Stimulated activated CD8-positive, alpha-beta memory T cell treated with anti-CD3 and anti-CD28 coated beads, Interleukin-2, amount 100 ng/mL, for 48 hours (primary cell): ENCODE measurements at places on chromosomes 13 and 19.

- DNase-seq, result no peak
These were observed 12.2 kb upstream of the ZNF888 start for GRCh38 chr19:52935434-52935833.

DNA sequence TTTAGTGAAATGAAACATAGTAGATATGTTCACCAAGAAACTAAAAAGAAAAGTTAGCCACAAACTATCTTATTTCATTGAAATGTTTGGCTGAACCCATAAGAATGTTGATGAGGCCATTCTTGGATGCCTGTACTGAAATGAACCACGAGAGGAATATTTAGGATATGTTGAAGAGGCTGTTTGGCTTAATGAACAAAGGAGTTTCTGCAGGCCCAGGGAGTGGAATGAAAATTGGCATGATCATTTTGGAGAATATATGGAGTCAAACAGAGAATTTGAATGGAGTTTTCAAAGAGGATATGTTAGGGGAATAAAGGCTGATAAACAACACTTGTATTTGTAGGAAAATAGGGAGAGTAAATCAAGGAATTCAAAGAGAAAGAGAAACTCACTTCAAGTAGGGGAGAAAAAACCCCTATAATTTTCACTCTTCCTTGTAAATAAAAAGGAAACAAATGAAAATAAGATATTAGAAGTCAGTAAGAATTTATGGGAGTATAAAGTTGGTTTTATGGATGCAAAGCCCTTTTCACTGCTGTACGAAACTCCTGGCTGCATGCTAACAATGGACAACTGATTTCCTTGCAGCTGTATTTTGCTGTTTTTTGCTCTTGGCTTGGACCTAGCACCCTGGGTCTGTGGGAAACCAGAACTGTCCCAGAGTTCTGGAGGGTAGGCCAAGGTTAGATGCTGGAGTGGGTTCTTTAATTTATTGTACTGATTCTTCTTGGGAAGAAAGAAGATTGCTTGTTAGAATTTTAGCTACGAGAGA, 36.5 kb downstream of the KL start:
- DNase-seq, result no peak

GRCh38 chr13:84430446-84430845, 548.2 kb upstream of the SLITRK1 start:
- no peak for DNase-seq

GRCh38 chr19:5130371-5131030, 161.6 kb downstream of the KDM4B start:
- DNase-seq, result no peak

GRCh38 chr19:32178401-32178800, 167.0 kb upstream of the ZNF507 start:
- DNase-seq, result no peak

GRCh38 chr13:44508562-44509077, 67.5 kb downstream of the TSC22D1 start:
- no peak for DNase-seq

DNA sequence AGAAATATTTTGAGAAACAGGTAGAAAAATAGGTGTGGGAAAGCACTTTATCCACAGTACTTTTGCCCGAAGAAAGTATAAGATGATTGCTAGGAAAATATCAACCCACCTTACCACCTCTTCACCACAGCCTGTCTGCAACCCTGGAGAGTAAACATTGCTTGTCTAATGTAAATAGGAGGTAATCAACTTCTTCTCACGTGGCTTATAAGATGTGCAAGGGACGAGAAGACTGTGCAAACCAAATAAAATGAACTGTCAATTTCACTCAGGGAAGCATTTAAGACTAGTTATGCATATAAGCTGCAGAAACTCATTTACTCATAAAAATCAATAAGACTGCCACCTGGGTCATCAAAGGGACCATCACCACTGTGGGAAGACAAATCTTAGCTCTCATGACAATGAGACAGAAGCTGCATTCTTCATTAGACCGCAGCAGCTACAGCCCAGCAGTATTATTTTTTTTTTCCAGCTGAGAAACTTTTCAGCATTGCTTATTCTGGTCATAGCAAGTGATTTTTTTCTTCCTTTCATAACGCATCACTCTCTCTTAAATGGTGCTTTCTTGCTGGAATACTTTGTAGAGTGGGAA, 807.7 kb upstream of the GPC6 start:
- DNase-seq, result no peak

DNA sequence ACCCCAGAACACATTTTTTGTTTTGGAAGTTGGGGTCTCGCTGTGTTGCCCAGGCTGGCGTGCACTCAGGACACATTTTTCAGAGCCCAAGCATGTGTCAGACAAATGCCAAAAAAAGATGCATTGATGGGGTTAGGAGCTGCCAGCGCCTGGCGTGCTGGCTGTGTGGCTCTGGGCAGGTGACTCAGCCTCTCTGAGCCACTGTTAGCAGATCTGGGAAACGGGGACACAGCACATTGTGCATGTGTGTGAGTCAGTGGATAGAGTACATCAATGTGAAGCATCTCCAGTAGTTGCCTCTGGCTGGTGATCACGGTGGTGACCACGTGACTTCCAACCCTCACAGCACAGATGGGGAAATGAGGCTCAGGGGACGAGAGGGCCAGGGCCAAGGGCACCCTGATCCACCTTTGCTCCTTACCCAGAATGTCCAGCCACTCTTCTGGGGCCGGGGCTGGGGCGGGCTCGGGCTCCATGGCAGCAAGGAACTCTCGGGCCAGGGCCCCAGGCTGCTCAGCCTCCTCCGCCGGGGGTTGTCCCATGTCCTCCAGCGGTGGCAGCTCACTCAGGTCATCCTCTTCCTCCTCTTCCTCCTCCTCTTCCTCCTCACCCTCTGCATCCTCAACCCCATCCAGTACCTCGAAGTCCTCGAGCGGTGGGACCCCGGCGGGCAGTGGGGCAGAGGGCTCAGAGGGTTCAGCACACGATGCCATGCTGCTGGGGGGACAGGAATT, 1.9 kb downstream of the FKBP8 start:
- DNase-seq, result no peak

DNA sequence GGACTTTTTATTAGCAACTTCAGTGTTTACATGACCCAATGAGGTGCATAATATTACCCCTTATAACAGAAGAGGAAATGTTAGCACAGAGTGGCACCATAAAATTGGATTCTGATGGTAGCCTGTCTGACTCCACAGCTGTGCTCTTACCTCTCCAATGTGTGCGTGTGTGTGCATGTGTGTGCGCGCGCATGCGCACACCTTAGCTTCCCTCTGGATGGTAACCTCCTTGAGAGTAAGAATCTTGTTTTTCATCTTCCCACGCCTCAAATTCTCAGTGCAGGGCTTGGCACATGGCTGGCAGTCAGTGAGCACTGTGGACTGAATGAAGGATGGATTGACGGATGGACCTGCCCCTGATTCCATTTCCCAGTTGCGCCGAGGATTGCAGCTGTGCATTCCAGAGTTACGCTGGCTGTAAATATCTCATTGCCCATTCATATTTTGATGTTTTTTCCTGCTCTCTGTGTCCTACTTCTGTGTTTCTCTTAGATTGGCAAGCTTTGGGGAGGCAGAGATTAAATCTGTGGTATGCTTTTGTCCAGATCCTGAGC, 99.2 kb upstream of the WASF3 start:
- DNase-seq, result no peak

- DNase-seq, result no peak
These were observed 10.6 kb downstream of the ERVV-2 start for GRCh38 chr19:53055117-53055516.

GRCh38 chr19:5953680-5954213, 24.2 kb downstream of the RANBP3 start:
- no peak for DNase-seq

- DNase-seq, result no peak
These were observed 9.4 kb upstream of the DPY19L3 start for GRCh38 chr19:32396046-32396652.

GRCh38 chr19:1168572-1169410, 5.3 kb downstream of the SBNO2 start:
- no peak for DNase-seq

DNA sequence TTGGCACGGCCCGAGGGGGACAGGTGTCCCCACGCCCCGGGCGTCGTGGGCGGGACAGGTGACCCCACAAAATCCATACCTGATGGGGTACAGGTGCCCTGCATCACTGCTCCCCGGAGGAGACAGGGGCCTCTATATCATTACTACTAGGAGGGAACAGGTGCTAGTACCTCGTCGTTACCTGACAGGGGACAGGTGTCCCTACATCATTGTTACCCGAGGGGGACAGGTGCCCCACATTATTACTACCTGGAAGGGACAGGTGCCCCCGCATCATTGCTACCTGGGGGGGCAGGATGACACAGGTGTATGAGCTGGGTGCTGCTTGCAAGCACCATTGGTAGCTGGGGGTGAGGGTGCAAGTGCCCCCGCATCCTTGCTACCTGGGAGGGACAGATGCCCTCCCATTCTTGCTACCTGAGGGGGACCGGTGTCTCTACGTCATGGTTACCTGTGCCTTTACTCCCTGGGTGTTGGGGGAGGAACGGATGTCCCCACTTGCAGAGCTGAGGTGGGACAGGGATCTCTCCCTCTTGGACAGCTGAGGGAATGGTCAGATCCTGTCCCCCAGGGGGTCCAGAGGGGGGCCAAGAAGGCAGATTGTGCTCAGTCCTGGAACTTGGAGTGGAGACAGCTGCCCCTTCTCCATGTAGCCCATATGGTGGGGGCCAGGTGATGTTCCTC, 620 bp downstream of the CRTC1 start:
- DNase-seq, result no peak

DNA sequence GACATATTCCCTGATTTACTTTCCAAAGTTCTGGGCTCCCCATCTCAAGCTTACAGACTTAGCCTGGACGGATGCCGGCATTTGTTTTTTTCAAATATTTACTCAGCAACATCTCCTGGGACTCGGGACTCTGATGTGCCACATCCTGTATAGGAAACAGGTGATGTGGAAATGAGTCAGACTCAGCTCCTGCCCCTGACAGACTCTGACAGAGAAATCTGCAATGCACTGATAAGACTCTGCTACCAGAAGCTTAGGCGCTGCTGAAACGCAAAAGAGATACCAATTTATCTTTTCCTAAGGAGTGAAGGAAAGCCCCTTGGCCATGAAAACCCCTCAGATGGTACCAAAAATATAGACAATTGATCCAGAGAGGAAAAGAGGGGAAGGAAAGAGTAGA, 16.2 kb downstream of the LAIR2 start:
- DNase-seq, result no peak

GRCh38 chr19:12930002-12930645, 3.4 kb downstream of the FARSA start:
- no peak for DNase-seq

DNA sequence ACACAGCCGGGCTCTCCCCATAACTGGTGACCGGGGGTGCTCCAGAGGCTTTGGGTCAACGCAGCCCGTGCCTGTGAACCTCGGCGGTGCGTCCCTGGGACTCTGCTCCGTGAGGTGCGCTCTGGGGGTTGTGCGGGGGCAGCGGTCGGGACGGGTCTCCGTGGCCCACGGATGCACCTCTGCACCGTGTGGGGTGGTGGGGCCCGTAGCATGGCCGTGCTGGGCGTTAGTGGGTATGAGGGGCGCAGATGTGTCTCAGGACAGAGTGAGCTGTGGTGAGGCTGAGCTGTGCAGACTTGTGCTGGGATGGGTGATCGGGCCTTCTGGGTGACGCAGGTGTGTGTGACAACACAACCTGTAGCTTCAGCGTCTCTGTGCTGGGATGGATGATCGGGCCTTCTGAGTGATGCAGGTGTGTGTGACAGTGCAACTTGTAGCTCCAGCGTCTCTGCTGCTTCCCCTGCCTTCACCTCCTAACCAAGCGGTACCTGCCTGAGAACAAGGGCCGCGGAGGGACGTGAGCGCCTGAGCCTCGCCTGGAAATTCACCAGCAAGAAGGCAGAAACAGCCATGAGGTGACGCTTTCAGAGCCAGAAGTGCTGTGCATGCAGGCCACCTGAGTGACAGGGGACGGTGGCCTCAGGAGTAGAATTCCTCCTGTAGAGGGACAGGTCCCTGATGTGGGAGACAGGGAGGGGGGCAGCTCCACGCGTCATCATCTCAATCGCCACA, 599 bp downstream of the ZNF331 start:
- DNase-seq, result no peak

DNA sequence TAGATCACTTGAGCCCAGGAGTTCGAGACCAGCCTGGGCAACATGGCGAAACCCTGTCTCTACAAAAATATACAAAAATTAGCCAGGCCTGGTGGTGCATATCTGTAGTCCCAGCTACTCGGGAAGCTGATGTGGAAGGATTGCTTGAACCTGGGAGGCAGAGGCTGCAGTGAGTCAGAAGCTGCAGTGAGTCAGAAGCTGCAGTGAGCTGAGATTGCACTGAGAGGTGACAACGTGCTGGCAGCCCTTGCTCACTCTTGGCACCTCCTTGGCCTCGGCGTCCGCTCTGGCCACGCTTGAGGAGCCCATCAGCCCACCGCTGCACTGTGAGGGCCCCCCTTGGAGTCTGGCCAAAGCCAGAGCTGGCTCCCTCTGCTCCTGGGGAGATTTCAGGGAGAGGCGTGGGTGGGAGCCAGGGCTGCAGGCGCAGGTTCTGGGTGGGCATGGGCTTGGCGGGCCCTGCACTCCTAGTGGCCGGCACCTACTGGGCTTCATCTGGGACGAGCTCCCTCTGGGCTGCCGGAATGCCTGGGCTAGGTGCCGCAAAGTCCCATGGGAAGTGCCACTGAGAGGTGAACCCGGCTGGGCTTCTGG, 39.5 kb upstream of the RPL21 start:
- DNase-seq, result no peak
